Osteocyte (in vitro differentiated cells): ENCODE measurements at places on chromosomes 4 and X.

GRCh38 chrX:49171752-49172279 is at the start of gene PLP2:
TSS of gene PLP2 (plus strand) at chrX:49171898. CDS start at chrX:49172001, 103 bp downstream.
- DNase-seq = no peak

DNA sequence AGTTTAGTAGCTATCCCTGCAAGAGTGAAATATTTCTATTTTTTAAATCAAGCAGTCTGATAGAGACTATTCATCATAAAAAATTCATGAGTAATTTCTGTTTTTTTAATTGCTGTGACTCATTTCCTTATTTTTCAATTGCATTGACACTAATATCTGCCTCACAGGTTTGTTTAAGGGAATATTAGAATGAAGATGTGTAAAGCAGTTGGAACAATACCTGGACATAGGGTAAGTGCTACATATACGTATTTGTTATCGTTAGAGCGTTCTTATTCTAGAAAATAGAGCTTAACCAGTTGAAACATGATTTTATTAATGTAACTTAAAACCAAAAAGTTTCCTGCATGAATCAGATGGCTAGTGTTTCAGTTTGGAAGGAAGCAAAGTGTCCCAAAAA is 2211.3 kb downstream of the PCDH7 start:
- DNase-seq = no peak

DNA sequence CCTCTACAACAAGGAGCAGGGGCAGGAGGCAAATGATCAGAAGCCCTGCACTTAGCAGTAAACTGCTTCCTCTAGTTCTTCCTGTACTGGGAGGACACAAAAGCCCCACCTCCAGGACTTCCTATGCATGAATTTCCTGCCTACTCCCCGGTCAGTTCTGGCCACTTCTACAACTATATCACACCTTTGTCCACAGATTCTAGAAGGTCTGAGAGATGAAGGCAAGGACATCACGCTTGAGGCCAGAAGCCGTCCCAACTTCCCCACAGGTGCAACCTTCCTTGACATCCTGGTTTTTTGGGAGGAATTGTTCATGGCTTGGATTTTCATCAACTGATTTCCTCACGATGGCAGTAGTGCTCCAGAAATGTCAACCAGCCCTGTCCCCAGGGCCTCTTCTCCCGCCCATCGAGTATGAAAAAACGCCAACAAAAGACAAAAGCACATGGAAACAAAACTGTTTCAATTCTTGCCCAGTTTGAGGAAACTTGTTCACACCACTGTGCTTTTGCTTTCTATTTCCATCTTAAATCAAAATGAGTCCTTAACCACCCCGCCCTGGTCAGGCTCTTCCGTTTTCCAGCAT is 206.5 kb upstream of the STK26 start:
- DNase-seq = no peak

DNA sequence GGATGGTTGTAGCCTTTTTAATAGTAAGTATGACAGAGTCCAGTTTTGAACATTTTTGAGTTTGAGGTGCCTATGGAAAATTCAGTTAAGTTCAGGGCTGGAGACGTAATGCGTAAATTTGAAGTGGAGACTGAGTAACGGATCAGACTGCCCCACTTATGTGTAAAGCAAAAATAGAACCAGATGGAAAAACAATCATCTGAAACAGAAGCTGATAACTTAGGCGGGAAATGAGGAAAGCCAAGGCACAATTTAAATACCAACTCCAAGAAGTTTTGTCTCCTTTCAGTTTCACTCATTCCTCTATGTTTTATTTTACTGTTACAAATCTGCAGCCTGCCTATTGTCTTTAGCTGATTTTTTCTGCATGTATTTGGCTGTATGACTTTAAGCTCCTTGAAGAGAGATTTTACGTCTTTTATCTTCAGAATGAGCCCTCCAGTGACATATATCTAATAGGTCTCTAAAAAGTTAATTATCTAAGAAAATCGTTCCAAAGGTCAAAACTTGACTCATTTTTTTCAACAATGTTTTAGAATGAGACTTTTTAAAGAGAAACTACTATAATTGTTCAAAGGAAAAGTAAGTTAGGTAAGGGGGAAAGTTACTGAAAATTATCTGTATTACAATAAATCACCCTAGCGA is 1.1 kb downstream of the SGCB start:
- DNase-seq = no peak

GRCh38 chr4:101018836-101019235 is 328.5 kb downstream of the PPP3CA start:
- no peak for DNase-seq

DNA sequence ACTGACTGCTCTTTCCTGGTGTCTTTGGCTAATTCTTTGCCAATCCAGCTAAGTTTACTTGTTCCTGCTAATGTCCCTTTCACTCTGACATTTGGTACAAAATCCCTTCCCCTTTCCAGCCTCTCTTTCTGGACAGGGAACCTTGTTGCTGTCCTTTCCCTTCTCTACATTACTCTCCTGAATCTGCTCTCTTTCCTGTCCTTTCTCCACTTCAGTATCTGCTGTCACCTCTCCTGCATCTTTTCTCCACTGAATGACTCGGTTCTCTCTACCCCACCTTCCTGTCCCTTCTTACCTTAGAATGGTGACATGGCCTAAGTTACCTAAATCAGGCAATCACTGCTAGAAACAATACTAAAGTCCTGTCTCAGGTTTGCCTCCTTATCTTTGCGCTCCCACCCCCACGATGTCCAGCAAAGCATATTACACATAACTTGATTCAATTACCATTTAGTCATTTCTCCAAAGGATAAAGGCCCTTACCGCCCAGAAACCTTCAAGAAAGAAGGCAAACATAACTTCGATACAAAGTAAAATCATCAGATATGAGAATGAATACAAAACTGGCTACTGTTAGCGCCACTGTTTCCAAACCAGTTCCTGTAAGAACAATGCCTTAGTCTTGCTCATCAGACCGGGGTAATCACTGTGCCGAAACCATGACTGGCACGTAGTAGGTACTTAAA is 890 bp downstream of the BOD1L1 start:
- no peak for DNase-seq

GRCh38 chr4:81197864-81198524 is 17.0 kb downstream of the PRKG2 start:
- DNase-seq = no peak

DNA sequence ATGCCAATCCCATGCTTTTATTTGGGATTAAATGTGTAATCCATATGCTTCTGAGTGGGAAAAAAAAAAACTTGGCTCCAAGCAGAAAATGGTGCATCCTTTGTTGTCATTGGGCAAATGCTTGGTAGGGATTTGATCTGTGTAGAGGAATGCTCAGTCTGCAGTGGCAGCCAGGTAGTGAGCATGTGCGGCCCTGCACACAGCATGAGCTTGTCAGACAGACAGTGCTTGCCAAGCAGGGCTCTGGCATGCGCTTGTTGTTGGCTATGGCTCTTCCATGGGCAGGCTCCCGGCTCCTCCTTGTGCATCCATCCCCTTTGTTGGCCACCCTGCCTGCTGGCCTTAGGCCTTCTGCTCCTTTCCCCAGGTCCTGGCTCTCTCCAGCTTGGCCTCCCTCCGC is 130.3 kb downstream of the GPR143 start:
- no peak for DNase-seq

DNA sequence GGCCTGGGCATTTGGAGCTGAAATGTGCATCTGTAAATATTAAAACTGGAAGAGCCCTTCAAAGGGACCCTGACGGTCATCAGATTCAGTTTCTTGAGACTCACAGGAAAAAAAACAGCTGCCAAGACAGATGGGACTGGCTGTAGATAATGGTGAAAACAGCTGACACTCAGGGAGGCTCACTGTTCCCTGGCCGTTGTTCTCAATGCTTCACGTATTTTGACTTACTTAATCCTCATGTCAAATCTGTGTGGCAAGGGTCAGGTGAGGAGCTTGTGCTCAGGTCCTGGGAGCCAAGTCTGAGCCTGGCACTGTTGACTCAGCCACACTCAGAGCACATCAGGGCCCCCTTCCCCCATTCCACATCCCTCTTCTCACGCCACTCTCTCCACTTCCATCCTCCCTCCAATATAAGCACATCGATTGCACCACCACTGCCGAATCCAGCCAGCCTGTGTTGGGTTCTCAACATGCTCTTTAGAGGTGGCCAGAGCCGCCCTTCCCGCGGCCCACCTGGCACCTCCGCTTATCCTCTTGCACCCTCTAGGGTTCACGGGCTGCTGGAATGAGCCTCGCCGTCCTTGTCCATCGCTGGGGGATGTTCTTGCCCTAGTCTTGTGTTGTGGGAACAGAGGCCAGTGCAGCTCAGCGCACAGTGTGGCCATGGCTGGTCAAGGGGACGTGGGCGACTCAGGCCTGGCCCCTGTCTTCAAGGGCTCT is 40.1 kb downstream of the EVC start:
- peak; percentile 78 for DNase-seq

- DNase-seq = no peak
Measured at GRCh38 chr4:95693594-95693993, 144.8 kb upstream of the UNC5C start.

GRCh38 chrX:13821738-13822137 is 4.8 kb upstream of the GPM6B start:
- no peak for DNase-seq

GRCh38 chr4:37679301-37679700 is 6.9 kb downstream of the RELL1 start:
- no peak for DNase-seq

DNA sequence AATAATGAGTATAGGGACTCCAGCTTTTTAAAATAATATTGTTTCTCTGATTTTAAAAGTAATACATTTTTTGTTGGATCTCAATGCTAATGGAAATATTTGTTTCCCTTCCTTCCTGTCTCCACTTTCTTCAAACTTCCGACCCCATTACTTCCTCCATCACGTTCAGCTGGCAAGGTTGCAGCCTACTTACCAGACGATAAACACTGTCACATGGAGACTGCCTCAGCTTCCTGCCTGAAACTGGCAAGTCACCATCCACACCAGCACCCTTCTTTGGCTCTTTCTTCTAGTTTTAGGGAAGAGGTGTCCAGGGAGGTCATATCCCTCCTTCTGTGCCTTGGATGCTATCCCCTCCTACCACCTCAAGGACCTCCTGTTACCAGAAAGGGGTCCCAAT is 3.4 kb upstream of the INTU start:
- no peak for DNase-seq

- DNase-seq = no peak
Measured at GRCh38 chr4:41408859-41409593, 128.9 kb upstream of the LIMCH1 start.

DNA sequence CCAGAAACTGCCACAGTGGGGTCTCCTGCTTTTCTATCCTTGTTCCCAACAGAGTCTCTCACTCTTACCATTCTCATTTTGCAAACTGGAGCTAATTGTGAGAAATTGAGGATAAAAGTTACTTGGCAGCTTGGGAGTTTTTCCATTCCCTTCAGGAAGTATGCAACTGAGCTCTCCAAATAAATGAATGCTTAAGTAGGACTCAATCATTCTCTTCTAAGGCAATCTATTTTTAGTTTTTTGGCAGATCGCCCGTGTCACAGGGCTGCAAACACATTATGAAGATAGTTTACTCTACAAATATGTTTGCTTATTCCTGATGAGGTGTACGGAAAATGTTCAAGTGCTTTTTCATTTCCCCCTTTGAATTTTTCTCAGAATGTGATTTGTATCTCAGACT is 5.3 kb downstream of the ASB11 start:
- DNase-seq = no peak

DNA sequence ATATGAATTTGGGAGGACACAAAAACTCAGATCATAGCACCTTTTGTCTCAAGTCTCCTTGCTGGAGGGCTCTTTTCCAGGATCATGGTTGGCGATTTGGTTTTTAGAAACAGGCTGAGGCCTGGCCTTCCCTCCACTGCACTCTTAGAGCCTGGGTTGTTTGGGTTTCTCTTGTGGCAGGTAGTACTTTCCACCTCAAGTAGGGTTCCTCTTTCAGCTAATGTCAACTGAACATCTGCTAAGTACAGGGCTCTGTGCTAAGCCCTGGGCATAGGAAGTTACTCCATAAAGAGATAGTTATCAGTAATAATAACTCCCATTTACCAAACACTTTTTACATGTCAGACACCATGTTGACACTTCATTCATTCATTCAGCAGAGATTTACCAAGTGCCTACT is 28.2 kb upstream of the APLN start:
- no peak for DNase-seq

DNA sequence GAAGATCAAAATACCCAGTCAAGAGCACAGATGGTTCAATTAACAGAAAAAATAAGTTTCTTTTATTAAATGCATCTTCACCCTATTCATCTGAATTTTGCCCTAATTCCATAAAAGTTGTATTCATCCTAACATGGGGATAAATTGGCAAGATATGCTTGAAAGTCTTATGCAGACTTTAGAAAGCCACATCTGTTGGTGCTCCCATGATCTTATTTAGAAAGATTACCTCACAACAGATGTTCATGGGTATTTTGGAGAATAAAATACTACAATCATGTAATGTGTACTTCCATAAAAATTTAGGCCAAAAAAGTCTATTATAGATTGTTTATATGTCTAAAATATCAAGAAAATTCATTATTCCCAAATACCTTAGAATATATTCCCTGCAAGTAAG is 510.3 kb downstream of the TECRL start:
- no peak for DNase-seq

DNA sequence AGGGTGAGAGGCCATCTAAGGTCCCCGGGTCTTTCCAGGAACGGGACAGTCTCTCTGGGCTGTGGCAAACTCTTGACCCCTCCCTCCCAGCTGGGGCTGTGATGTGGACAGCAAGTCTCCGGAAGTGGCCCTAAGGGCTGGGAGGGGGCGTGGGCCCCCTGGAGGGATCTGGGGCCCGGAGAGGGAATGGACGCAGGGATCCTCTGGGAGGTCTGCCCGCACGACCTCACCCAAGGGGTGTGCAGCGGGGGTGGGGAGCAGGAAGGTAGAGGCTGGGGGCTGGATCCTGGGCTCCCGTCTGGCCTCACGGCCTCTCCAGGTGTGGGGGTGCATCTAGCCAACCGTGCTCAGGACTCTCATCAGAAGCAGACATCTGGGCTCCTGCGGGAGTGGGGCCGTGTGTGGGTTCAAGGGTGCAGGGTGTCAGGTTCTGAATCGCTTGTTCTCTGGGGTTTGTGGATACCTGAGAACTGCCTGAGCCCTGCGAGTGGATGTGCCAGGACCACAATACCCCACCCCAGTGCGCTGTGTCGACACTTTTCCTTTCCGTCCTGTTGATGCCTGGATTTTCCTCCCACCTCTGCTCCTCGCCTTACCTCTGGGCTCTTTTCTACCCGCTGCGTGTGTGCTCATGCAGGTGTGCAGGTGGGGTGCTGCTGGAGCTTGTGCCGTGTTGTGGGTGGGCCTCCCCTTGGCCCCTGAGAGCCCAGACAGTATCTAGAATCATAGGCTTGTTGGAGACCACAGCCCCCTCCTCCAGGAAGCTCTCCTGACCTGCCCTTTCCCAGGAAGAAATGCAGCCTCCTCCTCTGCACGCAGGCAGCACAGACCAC is 915 bp downstream of the CPZ start:
- DNase-seq = no peak

DNA sequence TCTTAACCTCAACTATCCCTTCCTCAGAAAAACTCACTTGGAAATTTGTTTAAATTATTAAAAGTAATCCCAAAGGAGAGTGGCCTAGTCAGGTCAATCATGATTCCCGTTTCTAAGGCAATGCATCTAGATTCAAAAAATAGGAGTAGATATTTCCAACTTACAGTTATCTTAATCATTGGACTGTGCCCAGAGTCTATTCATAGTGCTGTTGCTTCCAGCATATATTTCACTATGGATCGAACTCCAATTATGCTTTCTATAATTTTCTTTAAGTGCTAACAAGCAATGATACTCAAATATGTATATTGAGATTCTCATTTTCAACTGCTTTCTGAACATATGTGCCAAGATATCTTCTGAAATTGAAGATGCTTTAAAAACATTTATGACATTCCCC is 229.2 kb upstream of the NWD2 start:
- no peak for DNase-seq
